Lung (tissue), 17 donors: ENCODE measurements at places on chromosomes 7 and 10. TPM values are rescaled to one million over a fixed set of nuclear protein-coding genes. Genes with fewer than 3 reads are reported as not detected.

DNA sequence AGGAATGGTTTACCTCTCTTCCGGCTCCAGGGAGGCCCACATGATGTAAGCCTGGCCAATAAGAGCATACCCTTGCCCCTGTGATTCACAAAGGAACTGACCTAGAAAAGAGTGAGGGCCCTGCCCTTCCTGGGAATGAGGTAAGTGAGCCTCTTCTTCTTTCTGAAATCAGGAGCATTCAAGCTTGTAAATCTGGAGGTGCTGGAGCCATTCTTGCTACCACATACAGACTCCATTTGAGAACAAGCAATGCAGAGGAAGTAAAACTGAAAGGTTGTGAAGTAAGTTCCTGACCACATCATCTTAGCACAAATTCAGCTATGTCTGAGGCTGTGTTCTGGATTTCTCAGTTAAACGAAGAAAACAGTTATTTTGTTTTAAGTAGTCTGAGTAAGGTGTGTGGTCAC lies 132.2 kb downstream of the CD36 start:
- DNase-seq: no peak

DNA sequence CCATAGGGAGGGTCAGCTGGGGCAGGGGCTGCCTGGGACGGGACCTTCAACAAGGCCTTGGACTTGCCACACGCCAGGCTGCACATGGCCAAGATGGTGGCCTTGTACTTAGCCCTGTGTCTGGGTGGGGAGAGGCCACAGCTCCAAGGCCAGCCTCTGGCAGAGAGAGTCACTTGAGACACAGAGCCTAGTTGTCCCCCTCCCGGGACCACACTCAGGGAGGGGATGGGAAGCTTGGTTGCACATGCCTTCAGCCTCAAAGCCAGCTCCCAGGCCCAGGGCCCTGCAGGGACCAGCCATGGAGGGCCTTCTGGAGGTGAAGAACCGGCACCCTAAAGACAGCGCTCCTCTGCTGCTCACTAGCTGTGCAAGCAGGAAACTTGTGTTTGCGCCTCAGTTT lies 16.7 kb downstream of the MMRN2 start:
- DNase-seq: no peak

DNA sequence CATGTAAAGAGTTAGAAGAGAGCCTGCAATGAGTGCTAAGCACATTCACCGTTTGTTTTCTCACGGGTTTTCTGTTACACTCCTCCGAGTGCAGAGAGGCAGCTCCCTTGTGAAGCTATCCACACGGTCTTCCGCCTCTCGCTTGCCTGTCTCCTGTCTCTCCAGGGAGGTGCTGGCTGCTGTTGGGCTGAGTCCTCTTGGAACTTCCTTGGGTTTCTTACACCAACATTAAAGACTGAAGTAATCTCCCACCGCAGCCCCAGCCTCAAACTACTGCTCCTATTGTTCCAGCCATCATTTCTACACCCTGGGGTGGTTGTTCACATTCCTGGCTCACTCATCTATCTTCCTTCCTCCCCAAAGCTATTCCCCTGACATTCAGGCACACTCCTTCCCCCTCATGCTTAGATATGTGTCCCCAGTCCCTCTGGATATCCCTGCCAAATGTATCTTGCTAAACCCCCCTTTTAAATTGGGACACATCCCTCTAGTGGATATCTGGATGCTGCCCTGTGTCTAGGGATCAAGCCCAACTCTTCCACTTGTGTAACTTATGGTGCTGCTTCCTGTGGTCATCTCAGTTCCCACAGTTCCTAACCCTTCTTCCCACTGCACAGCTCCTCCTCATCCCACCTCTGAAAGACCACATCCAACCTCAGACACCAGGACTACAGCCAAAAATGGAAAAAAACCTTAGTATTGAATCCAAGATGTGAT lies 14.1 kb downstream of the ESYT2 start:
- DNase-seq: peak; percentile 42

GRCh38 chr10:99733366-99733765 lies 1.3 kb downstream of the CUTC start:
- DNase-seq: peak; percentile 67

DNA sequence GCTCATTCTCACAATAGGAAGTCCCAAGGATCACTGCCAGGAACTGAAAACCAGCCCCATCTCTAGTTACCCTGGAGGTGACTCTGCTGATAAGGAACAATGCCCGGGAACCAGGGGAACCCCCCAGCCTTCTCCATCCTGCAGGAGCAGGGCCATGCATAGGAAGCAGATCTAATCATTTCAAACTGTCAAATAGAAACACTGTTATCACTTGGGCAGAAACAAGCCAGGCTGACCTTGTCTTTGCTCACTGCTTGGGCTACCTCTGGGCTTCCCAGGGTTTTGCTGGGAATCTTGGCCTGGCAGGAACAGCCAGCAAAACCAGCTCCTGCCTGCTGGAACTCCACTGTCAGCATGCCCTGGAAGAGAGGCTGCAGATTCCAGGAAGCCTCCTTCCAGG lies 114.1 kb downstream of the RNF216 start:
- no peak for DNase-seq

GRCh38 chr7:65910237-65910636 lies 37.4 kb downstream of the VKORC1L1 start:
- peak; percentile 86 for DNase-seq

DNA sequence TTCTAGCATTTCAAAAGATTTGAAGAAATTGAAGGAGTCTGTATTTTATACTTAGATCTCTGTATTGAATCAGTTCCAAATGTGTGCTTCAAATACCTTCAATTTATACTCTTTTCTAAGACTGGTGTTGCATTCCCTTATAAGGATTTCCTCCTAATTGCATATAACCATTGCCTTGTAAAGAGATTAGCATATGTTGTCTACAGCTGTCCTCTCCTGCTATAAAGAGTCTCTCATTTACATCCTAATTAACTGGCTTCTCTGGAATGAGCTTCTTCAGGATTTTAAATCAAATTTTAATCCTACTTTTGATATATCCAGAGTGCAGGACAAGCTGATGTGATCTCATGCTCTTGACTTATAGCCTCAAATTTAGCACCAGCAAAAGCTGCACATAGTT lies 957.3 kb downstream of the XPNPEP1 start:
- no peak for DNase-seq

DNA sequence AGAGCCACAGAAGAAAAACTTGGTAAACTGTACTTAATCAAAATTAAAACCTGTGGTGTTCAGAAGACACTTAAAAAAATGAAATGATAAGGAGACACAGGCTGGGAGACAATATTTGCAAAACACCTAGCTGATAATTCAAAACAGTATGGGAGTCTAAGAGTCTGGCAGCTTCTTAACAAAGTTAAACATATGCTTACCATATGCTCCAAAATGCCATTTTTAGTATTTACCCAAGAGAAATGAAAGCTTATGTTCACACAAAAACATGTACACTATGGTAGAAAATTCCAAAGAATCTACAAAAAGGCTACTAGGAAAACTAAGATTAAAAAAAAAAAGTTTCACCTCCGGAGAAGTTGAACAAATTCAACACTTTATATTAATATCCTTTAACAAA lies 48.6 kb downstream of the ITGB1 start:
- no peak for DNase-seq

DNA sequence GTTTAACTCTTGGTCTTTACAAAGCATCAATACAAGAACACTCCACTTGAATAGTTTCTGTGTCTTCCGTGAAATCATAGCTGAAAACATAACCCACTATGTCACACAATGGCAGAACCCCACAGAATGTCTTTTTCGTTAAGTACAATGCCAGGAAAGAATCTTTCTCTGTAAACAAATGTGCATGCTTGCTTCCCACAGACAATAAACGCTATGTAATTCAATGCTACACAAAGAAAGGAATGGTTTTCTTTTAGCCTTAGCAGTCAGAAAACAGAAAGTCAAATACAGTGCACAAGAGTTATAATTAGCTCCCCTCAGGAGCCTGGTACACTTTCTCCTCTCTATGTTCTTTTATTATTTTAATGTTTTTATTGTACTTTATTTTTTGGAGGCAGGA lies 186.1 kb downstream of the SRPK2 start:
- DNase-seq: no peak

The WASL gene
- total RNA-seq: 28.3 TPM

The PNLIPRP3 gene
- total RNA-seq: not detected
